ENCODE measurements at places on chromosomes 5 and 9.

- no peak for DNase-seq
These were observed 496.0 kb upstream of the CLINT1 start for GRCh38 chr5:158354958-158355357.

- DNase-seq, result no peak
These were observed 189.5 kb upstream of the PPP1R26 start for GRCh38 chr9:135290086-135290485.

DNA sequence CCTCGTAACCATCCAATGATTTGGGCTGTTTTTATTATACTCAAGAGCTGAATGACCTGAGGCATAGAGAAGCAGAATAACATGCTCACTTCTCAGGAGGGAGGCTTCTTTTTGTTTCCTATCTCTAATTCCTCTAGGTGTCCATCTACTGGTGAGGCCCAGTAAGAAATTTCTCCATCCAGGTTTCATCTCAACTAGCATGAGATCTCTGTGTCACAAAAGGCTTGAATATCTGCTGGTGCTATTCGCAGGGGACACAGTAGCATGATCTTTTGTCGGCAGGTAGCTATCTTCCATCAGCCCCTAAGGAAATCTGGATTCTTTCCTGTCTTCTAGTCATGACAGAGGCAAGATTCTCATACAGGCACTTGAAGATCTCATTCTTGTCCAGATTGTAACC lies 8.9 kb downstream of the IFNE start:
- DNase-seq, result no peak

GRCh38 chr5:137617528-137618205 lies 118.2 kb downstream of the KLHL3 start:
- no peak for DNase-seq

DNA sequence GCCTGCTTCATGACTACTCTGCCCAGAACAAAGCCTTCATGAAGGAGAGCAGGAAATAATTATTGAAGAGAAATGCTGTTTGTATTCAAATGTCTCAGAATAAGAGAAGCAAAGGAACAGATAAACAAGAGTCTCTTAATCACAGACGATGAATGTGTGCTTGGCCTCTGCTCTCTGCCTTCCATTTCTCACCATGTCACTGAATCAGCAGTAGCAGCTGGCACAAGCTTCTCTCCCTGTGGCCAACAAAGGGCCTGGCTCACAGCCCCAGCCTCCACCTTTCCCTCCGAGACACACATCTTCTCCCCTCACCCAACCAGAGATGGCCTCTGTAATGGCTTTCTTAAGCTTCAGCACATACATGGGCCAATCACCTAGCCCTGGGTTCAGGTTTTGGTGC lies 128.1 kb upstream of the SLIT3 start:
- no peak for DNase-seq

DNA sequence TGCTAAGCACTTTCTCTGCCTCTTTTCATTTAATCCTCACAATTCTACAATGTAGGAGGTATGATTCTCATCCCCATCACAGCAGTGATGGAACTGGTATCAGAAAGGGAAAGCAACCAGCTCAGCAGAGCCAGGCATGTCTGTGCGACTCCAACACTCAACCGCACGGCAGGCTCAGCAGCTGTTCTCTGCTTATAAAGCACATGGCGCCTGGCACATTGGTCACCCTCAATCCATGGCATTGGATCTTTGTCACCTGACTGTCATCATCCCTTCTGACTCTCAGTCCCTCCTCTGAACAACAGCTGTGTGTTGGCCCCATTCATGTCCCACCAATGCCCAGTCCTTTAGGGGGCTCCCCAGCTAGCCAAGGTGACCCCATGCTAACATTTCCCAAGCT lies 45.1 kb upstream of the HAND1 start:
- DNase-seq, result no peak

- no peak for DNase-seq
These were observed 21.7 kb downstream of the ZNF366 start for GRCh38 chr5:72485430-72485974.

DNA sequence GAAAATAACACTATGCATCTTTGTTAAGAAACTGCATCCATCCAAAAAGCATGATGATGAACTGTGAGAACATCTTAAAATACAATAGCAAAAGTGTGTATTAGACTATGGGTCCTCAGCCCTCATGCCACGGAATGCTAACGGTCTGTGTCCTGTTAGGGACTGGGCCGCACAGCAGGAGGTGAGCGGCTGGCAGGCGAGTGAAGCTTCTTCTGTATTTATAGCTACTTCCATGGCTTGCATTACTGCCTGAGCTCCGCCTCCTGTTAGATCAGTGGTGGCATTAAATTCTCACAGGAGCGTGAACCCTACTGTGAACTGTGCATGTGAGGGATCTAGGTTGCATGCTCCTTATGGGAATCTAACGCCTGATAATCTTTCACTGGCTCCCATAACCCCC lies 129.8 kb downstream of the NXNL2 start:
- DNase-seq, result no peak

GRCh38 chr9:109870365-109870764 lies 90.4 kb downstream of the PALM2AKAP2 start:
- DNase-seq, result no peak

- DNase-seq, result no peak
These were observed 25.7 kb upstream of the BARHL1 start for GRCh38 chr9:132556714-132557113.

DNA sequence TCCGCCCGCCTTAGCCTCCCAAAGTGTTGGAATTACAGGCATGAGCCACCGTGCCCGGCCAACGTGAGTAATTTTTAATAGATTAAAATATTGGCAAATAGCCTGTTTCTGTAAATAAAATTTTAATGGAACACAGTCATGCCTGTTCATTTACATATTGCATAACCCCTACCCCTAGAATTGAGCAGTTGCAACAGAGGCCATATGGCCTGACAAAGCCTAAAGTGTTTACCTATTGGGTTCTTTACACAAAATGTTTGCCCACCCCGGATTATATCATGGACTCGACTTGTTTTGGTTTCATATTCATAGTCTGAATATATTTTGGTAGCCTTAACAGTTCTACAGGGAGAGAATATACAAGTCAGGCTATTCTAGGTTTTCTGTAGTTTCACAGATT lies 5.3 kb downstream of the NSA2 start:
- DNase-seq, result no peak

DNA sequence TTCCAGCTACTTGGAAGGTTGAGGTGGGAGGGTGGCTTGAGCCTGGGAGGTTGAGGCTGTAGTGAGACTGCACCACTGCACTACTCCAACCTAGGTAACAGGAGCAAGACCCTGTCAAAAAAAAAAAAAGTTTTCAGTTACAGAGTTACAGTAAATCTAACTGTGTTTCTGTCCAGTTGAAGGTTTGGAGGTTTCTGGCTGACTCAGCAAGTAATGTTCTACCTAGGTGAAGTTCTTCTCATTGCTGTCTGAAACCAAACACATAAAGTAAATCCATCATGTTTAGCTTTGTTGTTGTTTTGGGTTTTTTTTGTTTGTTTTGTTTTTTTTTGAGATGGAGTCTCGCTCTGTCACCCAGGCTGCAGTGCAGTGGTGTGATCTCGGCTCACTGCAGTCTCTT lies 7.9 kb upstream of the ANKHD1 start:
- DNase-seq, result no peak

DNA sequence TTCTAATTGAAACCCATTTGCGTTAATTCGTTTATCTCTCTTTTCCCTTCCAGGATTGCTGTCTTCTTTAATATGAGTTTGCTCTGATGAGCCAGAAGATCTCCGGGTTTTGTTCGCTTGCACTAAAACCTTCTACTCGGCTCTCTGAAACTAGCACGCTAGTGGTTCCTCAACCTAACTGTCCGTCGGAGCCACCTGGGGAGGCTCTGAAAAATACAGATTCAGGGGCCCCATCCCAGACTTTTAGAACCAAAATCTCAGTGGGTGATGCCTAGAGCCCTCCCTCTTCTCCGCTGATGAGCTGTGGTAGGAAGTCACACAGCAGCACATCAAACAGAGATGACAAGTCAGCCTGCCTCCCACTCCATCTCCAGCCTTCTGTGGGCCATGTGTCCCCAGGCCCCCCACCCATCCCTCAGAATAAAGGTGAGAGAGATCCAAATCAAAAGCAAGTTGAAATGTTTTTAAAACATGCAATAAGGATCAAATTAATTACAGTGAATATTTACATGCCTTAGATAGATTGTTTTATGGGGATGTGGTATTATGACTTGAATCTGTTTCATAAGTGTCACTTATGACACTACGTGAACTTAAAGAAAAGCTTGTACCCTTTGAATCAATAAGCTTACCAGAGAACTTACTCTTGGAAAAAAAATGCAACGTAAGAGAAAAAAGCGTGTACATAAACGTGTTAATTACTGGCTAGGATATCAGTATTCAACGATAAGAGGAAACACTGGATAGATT lies 16.4 kb downstream of the FCN2 start:
- DNase-seq, result no peak

DNA sequence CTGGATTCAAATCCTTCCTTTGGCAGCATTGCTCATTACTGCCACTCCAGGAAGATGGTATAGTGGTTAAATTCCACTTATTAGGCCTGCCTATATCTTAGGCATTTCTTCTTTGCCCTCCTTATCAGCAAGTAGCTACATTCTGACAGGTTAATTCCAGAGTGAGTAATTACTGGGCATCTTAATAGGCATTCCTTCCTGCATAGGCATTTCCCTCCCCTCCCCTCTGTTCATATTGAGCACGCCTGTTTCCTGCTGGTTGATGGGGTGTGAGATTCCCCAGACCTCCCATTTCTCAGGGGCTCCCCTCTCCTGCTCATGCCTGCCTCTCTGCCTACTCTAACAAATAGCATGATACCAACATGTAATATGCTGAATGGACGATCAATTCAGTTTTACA lies 305.9 kb downstream of the CYLC2 start:
- DNase-seq, result no peak

All from stimulated activated CD8-positive, alpha-beta memory T cell treated with anti-CD3 and anti-CD28 coated beads, Interleukin-4, amount 100 ng/mL, for 4 hours (primary cell).